Large intestine (tissue), 12 donors: ENCODE measurements at places on chromosomes 3 and 15.
A peak's percentile ranks its signal among the peaks of the same experiment; 100 is the strongest.

DNA sequence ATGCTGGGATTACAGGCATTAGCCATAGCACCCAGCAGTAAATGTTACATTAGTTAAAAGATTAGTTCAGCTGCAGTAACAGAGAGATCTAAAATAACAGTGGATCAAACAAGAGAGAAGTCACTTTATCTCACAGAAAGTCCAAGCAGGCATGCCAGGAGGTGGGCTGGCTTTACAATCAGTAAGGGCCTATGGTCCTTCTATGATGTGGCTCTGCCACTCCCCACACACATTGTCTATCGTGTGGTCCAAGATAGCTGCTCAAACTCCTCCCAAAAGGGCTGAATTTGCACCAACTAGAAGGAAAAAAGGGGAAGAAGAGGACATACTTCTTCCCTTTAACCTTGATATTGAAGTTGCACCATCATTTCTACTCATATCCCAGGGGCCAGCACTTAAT lies 4.6 kb upstream of the RUVBL1 start:
- H3K4me1 ChIP-seq, result no peaks in the 10 kb centered on the region
- no peak for DNase-seq
- H3K27ac ChIP-seq, result no peak overlapping the region
- H3K27me3 ChIP-seq, result no peaks in the 10 kb centered on the region

- no peak overlapping the region for H3K27ac ChIP-seq
- peaks cover under 1% of the 10 kb centered on the region for H3K4me1 ChIP-seq
- H3K27me3 ChIP-seq, result no peaks in the 10 kb centered on the region
- H3K4me3 ChIP-seq, result no peak overlapping the region
- no peaks in the 10 kb centered on the region for H3K36me3 ChIP-seq
Measured at GRCh38 chr3:66229931-66230330, 9.1 kb downstream of the SLC25A26 start.

- H3K4me3 ChIP-seq, result no peak overlapping the region
- H3K27me3 ChIP-seq, result no peaks in the 10 kb centered on the region
- H3K36me3 ChIP-seq, result no peaks in the 10 kb centered on the region
- no peak for DNase-seq
- H3K4me1 ChIP-seq, result no peaks in the 10 kb centered on the region
Measured at GRCh38 chr3:16423298-16423697, 90.2 kb downstream of the RFTN1 start.

DNA sequence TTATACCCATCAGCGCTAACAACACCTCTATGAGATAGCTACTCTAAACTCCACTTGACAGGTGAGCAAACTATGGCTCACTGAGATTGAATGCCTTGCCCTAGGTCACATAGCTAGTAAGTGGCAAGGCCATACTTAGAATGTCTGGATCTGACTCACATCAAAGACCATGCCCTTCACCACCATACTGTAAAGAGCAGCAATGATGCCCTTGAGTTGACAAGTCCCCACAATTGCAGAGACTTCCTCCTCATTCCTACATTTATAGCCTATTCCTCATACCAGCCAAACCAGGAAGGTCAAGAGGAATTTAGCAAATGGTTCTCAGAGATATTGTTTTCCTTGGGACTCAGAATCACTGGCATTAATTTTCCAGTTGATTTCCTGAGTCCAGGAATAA lies 157.8 kb upstream of the SNTN start:
- no peak overlapping the region for H3K4me3 ChIP-seq
- no peaks in the 10 kb centered on the region for H3K36me3 ChIP-seq
- no peak for DNase-seq
- H3K27ac ChIP-seq, result no peak overlapping the region
- H3K4me1 ChIP-seq, result peaks cover 8% of the 10 kb centered on the region
- H3K27me3 ChIP-seq, result no peaks in the 10 kb centered on the region

DNA sequence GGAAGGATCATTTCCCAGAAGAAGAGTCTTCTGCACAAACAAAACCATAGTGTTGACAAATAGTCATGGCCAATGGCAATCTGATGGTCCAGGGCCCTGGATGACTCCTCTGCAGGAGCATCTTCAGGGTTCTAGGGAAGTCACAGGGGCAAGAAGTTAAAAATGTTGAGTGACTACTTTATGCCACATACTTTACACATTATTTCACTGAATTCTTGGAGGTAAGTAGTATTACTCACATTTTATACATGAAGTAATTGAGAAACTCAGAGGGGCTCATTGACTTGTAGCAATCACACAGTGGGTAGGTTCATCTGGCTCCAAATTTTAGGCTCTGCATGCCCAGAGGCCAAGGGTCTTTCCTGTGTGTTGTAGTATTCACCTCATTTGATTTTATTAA lies 430.2 kb upstream of the MCTP2 start:
- no peaks in the 10 kb centered on the region for H3K4me1 ChIP-seq
- no peaks in the 10 kb centered on the region for H3K27me3 ChIP-seq
- no peak overlapping the region for H3K27ac ChIP-seq

GRCh38 chr3:67641451-67641850 lies 13.0 kb downstream of the SUCLG2 start:
- no peak overlapping the region for H3K4me3 ChIP-seq
- peaks cover 2% of the 10 kb centered on the region for H3K4me1 ChIP-seq
- no peaks in the 10 kb centered on the region for H3K27me3 ChIP-seq
- no peak overlapping the region for H3K27ac ChIP-seq

DNA sequence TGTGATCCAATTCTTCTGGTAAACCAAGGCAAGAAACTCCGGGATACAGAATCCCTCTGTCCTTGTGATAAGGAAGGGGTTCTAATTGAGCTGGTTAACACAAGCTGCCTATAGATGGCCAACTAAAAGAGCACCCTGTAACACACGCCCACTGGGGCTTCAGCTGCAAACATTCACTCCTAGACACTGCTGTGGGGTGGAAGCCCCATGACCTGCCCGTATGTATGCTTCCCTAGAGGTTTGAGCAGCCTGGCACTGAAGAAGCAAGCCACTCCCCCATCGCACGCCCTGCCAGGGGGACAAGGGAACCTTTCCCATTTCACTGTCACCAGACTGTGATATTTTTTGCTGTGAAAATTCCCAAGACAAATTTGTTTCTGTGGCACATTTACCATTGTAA lies 516.9 kb upstream of the GOLIM4 start:
- no peak overlapping the region for H3K4me3 ChIP-seq
- H3K27ac ChIP-seq, result no peak overlapping the region
- no peaks in the 10 kb centered on the region for H3K27me3 ChIP-seq
- no peak for DNase-seq
- H3K4me1 ChIP-seq, result no peaks in the 10 kb centered on the region

DNA sequence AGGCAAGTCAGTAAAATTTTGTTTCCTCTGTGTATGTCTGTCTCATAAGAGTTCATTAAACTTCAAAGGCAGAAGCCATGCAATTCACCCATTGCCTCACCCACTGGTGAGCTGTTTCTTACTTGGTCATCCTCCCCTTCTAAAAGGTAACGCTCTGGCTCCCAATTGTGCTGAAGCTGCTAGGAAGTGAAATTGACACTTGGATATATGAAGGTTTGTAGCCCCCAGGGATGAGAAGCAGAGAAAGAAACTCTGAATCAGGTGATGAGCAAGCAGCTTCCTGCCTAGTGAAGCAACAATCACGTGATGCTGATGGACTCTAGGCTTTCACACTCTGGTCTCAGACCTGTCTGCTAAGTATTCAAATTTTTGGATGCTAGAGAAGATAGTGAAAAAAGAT lies 70.7 kb downstream of the CD200R1L start:
- no peaks in the 10 kb centered on the region for H3K36me3 ChIP-seq
- H3K27me3 ChIP-seq, result no peaks in the 10 kb centered on the region
- no peak overlapping the region for H3K27ac ChIP-seq

GRCh38 chr3:107581230-107581629 lies 58.5 kb downstream of the BBX start:
- H3K27ac ChIP-seq, result no peak overlapping the region
- no peaks in the 10 kb centered on the region for H3K4me1 ChIP-seq
- DNase-seq, result no peak
- H3K4me3 ChIP-seq, result no peak overlapping the region
- no peaks in the 10 kb centered on the region for H3K27me3 ChIP-seq
- H3K36me3 ChIP-seq, result peaks cover 4% of the 10 kb centered on the region

- H3K4me3 ChIP-seq, result no peak overlapping the region
- DNase-seq, result peak; percentile 25
- H3K36me3 ChIP-seq, result no peaks in the 10 kb centered on the region
- H3K4me1 ChIP-seq, result peaks cover 9% of the 10 kb centered on the region
- no peak overlapping the region for H3K27ac ChIP-seq
- H3K27me3 ChIP-seq, result no peaks in the 10 kb centered on the region
Measured at GRCh38 chr15:58043192-58043903, 22.2 kb downstream of the ALDH1A2 start.

DNA sequence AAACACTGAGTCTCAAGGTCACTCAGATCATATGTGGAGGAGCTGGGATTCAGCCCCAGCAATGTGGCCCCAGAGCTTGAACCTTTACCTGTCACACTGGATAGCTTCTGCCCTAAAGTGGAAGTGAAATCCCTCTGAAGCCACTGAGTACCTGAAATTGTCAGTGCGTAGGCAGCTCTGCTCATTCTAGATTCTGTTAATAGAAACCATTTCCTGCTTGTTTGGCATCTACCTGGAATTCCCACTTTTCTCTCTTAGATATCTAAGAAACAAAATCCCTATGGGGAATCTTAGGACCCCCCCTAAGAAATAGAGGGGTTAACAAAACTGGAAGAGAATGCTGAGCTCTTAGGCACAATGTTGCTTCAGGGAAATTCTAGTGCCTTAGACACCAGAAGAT lies 29.8 kb downstream of the FBXL22 start:
- no peak for DNase-seq
- no peaks in the 10 kb centered on the region for H3K27me3 ChIP-seq
- no peaks in the 10 kb centered on the region for H3K4me1 ChIP-seq
- no peak overlapping the region for H3K27ac ChIP-seq
- peaks cover 79% of the 10 kb centered on the region for H3K36me3 ChIP-seq

GRCh38 chr15:70480196-70480856 lies 283.0 kb downstream of the UACA start:
- no peak overlapping the region for H3K4me3 ChIP-seq
- H3K36me3 ChIP-seq, result no peaks in the 10 kb centered on the region
- DNase-seq, result no peak
- H3K27me3 ChIP-seq, result peaks cover 12% of the 10 kb centered on the region

GRCh38 chr15:51105430-51106016 lies 10.8 kb upstream of the TNFAIP8L3 start:
- H3K27ac ChIP-seq, result no peak overlapping the region
- H3K4me3 ChIP-seq, result no peak overlapping the region
- no peak for DNase-seq
- no peaks in the 10 kb centered on the region for H3K36me3 ChIP-seq
- H3K27me3 ChIP-seq, result peaks cover 28% of the 10 kb centered on the region

- peaks cover 5% of the 10 kb centered on the region for H3K4me1 ChIP-seq
- no peaks in the 10 kb centered on the region for H3K27me3 ChIP-seq
- no peak overlapping the region for H3K4me3 ChIP-seq
- H3K27ac ChIP-seq, result peak overlapping the region; percentile 39
- peak; percentile 23 for DNase-seq
Measured at GRCh38 chr15:55661428-55661827, 73.3 kb upstream of the PYGO1 start.

DNA sequence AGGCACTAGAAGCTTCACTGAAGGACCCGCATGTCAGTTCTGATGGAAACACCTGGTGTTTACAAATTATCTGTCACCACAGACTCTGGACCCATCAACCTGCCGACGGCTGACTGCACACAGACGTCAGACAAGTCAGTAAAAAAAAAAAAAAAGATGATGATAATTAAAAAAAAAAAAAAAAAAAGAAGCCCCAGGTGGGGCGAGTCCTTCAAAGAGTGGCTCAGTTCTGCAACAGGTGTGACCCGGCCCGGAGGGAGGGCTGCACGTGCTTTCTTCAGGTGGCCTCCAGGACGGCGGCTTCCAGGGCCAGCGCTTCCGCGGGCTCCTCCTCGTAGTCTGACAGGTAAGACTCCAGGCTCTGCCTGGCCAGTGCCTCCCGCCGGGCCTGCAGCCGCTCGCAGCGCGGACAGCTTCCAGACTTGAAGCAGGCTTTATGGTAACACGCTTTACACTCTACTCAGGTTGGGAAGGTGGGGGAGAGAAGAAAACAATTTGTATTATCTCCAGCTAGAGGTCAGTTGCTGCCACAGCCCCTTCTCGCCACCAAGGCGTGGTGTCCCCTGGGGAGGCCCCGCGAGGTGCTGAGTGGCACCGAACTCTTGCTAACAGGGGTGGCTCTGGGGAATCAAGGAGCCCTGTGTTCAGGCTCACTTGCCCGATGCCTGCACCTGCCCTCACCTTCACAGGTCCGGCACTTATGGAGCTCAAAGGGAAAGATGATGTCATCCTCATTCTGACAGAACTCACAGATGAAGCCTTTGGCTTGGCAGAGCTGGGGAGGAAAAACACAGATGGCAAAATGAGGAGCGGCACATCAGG lies 61.8 kb downstream of the RUBCN start:
- no peak overlapping the region for H3K4me3 ChIP-seq
- H3K27me3 ChIP-seq, result no peaks in the 10 kb centered on the region
- H3K36me3 ChIP-seq, result peaks cover 47% of the 10 kb centered on the region
